ENCODE measurements at places on chromosomes 5 and 9. TPM values are rescaled to one million over a fixed set of nuclear protein-coding genes. Genes with fewer than 3 reads are reported as not detected.

The RANBP3L gene
- not detected for total RNA-seq

DNA sequence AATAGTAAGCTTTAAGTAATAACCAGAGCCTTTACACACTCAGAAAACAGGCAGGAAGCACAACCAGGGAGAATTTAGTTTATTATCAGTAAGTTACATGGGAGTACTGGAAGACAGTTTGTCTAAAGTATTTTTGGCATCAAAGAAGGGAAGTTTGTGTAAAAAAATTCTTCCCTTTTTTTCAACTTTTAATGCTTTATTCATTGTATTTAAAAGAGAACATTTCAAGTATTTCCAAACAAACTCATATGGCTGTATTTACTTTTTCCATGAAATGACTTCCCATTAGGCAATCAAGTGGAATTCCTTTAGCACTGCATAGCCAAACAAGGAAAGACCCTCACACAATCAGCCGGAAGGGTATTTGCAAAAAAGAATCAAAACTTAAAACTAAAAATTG, 26.7 kb downstream of the RNF145 start:
- no peak for DNase-seq

DNA sequence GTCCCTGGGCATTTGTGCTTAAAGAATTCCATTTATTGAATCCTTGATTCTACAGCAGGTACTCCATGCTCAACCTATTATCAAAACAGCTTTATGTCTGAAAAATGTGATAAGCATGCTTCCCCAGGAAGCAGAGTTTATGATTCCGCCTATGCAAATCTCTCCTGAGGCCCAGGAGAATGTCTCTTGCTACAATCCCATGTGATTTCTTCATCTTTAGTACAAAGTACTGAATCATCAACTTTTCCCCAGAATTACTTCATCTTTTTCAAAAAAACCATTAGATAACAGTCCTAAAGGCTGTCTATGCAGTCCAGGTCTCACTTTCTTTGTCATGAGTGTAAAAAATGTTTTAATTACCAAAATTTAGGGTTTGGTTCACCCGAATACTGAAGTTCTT, 130.2 kb upstream of the ADAMTSL1 start:
- no peak for DNase-seq

The DDX4 gene
- total RNA-seq = not detected

- no peak for DNase-seq
Measured at GRCh38 chr9:81563739-81564138, 125.6 kb downstream of the TLE1 start.

The PAEP gene
- not detected for total RNA-seq

The FBXW5 gene
- 100.0 TPM for total RNA-seq

DNA sequence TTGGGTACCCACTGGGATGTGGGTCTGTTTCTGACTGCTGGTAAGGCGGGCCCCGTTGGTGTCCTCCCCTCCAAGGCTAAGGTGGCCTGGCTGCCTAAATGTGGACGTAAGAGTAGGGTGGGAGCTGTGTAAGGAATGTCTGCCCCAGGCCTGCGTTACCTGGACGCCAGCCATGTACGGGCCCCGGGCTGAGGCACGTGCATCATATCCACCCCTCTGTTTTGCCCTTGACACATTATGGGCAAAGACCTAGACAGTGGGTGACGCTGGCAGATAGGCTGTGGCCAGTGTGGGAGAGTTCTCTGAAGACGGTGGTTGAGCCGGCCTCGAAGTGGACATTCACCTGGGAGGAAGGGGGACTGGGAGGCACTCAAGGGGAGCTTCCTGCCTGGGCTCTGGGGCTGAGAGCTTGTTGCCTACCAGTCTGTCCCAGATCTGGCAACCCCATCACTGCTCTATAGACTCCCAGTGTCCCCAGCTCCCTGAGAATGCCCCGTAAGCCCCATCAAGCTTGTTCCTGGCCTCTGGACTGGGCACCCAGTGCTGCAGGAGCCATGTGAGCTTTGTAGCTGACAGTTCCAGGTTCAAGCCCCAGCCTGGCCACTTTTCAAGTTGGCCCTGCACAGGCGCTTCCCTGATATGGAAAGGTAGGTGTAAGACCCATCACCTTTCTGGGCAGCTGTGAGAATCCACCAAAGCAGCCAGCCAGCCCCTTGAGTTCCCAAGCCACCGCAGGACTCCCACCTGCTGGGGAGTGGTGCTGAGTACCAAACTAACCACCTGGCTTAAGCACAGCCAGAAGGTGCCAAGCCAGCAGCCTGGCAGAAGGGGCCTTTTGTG, 3.2 kb upstream of the PRR7 start:
- no peak for DNase-seq
